Body of pancreas (tissue), 4 donors: ENCODE measurements at places on chromosomes 6 and 20. TPM values are rescaled to one million over a fixed set of nuclear protein-coding genes. Genes with fewer than 3 reads are reported as not detected.

- peaks cover 14% of the 10 kb centered on the region for H3K4me1 ChIP-seq
- H3K4me3 ChIP-seq, result no peak overlapping the region
- no peak overlapping the region for H3K27ac ChIP-seq
- H3K36me3 ChIP-seq, result no peaks in the 10 kb centered on the region
- H3K27me3 ChIP-seq, result no peaks in the 10 kb centered on the region
These were observed 75.0 kb downstream of the SHLD1 start for GRCh38 chr20:5825130-5825719.

Gene GRIK2
- 7.9 TPM for total RNA-seq

Gene ELOVL4
- 0.52 TPM for total RNA-seq

- no peak overlapping the region for H3K4me3 ChIP-seq
- no peak overlapping the region for H3K27ac ChIP-seq
- no peaks in the 10 kb centered on the region for H3K27me3 ChIP-seq
- peaks cover 10% of the 10 kb centered on the region for H3K4me1 ChIP-seq
- no peak for DNase-seq
These were observed 1007.9 kb upstream of the CITED2 start for GRCh38 chr6:140382355-140382754.

Gene HLA-DOB
- total RNA-seq, result not detected

Gene TREM2
- 3.6 TPM for total RNA-seq
